NCI-H510A (cell line): ENCODE measurements at places on chromosomes 6 and 20.

DNA sequence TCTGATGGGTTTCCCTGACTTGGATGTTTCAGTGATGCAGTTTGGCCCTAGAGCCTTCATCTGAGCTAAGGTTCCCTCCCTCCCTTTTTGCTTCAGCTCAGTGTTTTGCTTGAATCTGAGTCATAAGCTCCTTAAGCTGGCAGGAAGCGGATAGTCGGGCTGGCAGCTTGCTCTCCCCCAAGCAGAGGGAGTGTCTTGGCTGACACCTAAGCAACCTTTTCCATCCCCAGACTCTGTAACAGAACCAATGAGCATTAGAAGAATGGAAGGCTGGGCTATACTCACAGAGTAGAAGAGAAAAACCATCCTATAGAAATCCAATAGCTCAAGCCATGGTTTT is 98.3 kb downstream of the HAO1 start:
- no peak for DNase-seq

DNA sequence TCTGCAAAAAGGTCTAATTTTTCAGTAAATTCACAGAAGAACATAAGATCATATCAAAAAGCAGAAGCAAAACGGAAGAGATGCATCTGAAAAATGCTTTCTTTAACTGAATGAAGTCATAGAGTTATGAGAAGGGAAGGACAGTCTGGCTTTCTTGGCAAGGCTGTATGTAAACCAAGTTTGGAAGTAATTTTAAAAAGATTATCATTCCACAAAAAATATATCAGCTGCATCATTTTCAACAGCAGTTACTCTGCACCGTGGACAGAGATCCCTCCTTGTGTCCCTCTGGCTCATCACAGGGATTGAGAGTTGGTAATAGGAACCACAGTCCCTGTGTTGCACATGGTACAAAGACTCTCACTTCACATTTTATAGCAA is 258.5 kb downstream of the HIVEP2 start:
- no peak for DNase-seq

GRCh38 chr20:23565503-23566045 is 2.7 kb downstream of the CST9L start:
- DNase-seq: no peak

DNA sequence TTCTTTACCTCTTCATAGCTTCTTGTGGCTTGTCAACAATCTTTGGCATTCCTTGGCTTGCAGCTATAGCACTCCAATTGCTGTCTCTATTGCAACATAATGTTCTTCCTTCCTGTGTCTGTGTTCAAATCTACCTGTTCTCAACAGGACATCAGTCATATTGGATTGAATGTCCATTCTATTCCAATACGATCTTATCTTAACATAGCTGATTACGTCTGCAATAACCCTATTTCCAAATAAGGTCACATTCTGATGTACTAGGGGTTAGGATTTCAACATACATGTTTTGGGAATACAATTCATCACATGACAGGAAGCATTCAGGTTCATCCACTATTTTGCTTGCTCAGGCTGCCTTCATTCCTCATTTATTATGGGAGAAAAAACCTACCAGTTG is 684.4 kb upstream of the CITED2 start:
- DNase-seq: no peak

DNA sequence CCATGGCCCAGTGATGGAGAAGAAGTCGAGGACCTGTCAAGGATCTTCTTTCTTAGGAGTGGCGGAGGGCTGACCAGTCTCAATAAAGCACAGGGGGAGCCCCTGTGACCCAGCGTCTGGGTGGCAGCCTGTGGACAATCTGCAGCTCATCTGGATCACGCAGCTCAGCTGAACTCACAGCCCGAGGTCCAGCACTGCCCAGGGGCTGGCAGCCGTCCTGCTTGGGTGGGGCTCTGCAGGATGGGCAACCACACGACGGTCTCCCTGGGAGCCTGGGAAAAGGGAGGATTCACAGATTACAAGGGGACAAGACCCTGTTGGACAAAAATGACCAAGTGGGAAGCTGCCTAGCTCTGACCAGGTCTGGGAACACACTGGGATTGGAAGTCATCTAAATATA is 110.8 kb downstream of the MYLK4 start:
- no peak for DNase-seq

DNA sequence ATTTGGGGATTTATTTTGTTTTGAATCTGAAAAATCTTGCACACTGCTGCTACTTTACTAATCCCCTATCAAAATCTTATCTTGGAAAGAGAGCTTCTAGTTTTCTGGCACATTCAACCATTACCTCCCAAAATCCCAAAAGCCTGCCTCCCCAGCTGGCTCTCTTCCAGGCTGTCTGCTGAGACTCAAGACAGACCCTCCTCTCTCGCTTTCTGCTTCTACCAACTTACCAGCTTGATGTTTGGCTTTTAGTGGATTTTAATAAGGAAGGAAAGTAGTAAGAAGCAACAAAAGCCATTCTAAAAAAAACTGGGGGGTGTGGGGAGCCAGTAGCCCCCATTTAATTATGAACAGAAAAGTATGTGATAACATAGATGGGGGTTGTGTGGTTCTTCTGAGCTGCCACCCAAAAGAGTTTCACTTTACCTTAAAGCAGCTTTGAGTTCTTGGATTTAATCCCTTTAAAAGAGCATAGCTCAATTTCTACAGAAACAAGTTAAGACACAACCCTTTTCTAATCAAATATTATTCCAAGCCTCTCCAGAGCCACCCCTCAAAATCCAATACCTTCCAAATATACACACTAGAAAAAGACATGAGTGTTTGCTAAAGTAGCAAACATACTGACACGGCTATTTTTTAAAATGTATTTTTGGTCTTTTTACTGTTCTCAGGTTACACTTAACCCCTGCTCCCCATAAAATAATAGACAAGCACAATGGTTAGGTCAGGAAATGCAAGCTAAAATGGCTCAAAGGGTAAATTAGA is 71.7 kb downstream of the ATP9A start:
- no peak for DNase-seq

DNA sequence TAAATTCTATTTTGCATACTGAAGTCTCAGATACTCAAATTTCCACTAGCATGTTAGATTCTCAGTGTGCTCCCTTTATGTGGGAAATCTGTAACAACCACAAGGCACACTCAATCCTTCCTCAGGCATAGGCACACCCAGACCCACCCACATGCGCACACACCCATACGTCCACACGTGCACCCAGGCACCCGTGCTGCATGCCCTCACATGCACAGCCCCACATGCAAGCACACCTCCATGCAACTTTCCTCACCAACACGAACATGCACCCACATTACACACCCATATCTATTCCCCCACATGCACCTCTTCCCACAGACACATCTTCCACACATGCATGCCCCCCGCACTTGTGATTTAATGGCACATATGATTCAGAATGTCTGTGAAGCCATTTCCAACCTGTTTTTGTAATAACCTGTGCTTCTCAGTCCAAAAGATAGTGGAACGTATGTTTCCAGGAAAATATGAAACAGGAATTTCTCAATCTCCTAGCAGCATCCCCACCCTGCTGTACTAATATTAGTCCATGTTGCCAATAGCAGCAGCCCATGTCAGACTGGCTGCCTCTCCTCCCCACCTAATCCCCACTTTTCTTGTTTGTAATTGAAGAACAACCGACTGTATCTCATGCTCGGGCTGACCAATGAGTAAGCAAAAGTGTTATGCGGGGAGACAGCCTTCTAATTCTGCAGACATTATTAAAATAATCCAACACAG is 11.3 kb upstream of the CYP24A1 start:
- DNase-seq: no peak

DNA sequence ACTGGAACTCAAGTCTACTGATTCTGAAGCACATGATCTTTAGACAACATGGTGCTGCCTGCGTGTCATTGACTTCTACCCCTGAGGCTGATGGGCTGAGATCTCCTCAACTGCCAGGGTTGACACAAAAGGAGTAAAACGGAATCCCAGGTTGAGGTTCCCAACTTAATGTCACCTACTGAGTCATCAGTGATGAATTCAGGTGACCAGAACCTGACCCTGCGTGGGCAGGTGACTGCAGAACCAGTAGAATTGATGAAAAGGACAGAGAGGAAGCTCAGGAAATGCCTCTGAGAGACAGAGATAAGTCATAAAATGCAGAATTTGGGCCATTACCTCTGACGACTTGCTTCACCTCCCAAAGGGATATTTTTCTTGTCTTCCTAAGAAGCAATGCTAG is 7.7 kb upstream of the KIZ start:
- no peak for DNase-seq

GRCh38 chr20:38214256-38215193 is 46.0 kb downstream of the KIAA1755 start:
- DNase-seq: no peak

DNA sequence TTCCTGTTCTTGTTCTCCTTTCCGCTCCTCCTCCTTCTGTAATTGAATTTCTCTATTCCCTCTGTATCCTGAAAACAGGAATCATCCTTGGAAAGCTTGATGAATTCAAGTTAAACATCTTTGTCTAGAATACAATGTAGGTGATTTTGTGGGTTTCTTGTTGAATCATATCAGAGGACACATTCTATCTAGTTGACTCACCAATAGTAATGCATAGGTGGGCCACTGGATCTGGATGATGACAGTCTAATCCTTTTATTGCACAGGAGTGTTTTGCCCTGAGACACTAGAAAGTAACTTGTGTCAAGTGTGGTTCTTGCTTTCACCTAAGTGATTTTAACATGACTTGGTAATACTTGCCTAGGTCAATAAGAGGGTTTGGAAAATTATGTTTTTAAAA is 164.3 kb downstream of the RFPL4B start:
- no peak for DNase-seq

DNA sequence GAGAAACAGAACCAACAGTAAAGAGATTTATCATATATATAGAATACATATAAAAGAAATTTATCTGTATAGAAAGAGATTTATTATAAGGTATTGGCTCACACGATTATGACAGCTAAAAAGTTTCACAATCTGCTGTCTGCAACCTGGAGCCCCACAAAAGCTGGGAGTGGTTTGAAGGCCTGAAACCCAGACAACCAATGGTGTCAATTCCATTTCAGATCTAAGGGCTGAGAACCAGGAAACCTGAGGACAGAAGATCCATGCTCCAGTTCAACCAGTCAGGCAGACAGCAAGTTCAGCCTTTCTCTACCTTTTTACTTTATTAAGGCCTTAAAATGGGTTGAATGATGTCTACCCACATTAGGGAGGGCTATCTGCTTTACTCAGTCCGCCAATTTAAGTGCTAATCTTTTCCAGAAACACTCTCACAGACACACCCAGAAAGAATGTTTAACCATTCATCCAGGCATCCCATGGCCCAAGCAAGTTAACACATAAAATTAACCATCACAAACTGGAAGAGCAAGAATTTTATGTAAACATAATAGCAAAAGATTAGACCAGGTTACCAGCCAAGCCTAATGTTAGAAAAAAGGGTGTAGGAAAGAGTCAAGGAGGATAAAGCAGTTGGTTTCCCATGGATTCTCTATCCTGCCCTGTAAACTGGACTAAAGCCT is 170.9 kb downstream of the FUT9 start:
- no peak for DNase-seq

DNA sequence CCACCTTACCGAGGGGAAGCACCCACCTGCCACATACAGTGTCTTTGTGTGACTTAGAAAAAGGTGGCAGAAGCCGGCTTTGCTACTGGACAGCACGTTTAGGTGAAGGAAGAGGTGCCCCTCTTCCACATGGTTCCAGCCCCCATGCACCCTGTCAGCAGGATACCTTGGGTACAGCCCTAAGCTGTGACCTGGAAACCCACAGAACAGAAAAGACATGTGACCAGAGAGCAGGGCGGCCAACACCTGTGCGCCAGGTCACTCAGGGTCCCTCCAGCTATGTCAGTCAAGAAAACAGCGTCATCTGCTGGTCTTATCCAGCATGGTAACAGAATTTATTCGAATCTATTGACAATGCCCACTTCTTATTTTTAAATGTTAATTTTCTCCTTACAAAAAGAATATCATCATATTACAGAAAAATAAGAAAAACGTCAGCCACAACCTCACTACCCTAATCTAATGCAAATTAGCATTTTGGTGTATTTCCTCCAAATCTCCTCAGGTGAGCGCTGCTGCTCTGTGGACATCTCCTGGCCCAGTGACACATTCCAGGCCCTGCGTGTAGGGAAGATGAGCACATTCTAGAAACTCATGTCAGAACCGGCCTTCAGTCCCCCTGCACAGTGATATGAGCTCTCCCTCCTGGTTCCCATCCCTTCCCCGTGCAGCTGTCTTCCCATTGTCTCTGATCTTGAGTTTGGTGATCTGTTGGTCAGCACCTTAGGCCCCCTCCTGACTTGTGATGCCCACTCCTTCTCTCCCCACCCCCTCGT is 37.2 kb downstream of the GTF2H5 start:
- no peak for DNase-seq

GRCh38 chr6:35474131-35474941 is 6.1 kb downstream of the RPL10A start:
- no peak for DNase-seq

GRCh38 chr20:3828798-3829197 is 8.5 kb downstream of the AP5S1 start:
- DNase-seq: no peak

- DNase-seq: no peak
Measured at GRCh38 chr20:63215101-63216040, 560 bp downstream of the YTHDF1 start.

GRCh38 chr6:168410554-168411011 is 30.4 kb upstream of the SMOC2 start:
- DNase-seq: no peak

DNA sequence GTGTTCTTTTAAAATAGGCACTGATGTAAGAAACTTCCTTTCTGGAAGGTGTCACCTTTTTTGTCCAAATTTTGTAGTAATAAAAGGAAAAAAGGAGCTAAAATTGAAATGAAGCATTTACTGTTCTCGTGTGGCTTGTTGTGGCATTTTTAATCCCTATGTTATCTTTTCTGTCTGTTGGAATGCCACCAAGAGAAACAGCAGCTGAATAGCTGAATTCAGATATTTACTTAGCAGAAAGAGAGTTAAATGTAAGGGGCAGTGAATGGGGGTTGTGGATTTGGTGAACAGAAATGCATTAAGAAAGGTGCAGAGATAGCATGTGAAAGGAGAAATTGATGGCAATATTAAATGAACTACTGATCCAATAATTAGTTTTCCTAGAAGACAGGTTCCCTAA is 573.6 kb upstream of the EPHA7 start:
- no peak for DNase-seq

DNA sequence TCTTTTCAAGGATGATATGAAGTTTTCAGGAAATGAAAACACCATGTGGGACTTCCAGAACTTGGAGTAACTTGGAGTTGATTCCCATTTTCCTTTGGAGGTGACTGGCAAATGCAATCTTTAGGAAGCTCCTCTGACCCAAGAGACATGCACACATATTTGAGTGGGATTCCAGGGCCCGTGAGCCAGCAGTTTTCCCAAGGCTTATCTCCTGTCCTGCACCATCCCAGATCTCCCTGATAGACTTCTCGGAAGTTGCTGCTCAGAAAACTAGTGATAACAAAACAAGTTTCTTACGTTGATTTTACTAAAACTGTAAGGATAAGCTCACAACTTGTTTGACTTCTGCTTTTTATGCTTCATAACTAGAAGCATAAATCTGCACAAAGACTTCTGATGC is 25.6 kb downstream of the SLC35F1 start:
- no peak for DNase-seq

DNA sequence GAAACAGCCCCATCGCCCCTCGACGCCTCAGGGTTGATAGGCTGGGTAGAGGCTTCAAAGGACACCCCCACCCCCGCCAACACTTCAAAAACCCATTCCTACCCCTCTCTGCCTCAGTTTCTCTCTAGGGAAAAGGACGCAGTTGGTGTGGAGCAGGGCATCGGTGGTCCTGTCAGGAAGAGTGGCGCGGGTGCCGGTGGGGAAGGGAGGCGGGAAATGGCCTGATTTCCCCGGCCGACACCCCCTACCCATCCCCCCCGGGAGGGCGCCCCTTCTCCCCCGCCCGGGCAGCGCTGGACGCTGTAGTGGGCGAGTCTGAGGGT is 367 bp downstream of the NRSN2 start:
- DNase-seq: no peak

- DNase-seq: no peak
Measured at GRCh38 chr6:145245119-145245518, 490.2 kb downstream of the EPM2A start.
